GM12865 (cell line): ENCODE measurements at places on chromosomes 11 and 22.
A peak's percentile ranks its signal among the peaks of the same experiment; 100 is the strongest.

DNA sequence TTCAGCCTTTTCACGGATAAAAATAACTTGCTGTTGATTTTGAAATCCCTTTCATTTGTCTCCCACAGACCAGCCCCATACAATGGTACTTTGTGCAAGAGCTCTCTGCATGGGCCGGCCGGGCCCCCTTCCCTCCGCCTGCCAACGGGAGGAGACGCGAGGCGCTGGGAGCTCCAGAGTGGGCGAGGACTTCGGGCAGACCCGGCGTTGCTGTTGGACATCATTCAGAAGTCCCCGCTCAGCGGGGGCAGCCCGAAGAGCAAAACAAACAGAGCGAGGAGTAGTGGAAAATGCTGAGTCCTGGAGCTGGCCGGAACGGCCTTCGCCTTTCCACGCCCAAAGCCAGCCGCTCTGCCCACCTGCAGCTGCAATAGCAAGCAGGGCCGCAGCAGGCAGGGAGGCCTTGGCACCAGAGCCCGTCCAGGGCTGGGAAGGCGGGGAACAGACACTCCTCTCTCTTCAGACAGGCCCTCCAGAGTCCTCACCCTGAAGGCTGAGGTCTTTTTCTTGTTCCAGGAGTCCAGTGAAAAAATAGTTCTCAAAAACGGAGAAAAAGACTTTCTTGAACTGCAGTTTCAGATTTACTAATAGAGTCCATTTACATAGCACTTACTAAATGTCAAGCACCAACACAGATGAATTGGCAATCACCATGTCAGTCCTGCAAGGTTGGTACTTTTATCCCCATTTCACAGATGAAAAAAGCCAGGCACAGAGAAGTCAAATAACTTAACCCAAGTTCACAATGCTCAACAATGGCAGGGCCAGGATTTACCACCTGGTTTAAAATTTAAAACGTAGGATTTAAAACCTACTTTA is 135.5 kb downstream of the ETS1 start:
- no peak for DNase-seq

DNA sequence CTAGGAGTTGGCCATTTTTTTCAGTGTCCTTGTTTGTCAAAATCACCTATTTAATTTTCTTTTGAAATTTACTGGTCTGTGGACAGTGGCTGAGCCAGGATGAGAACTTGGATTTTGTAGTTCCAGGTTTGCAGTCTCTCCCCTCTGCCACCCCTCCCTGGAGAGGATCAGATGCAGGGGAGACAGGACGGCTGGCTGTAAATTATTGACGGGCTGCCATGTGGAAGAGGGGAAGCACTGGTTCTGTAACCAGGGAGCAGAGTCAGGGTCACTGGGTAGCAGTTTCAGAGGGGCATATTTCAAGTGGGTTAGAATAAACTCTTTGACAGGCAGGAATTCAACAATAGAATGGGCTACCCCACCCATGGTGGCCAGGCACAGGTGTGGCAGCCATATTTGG is 20.6 kb upstream of the YWHAH start:
- DNase-seq, result no peak

DNA sequence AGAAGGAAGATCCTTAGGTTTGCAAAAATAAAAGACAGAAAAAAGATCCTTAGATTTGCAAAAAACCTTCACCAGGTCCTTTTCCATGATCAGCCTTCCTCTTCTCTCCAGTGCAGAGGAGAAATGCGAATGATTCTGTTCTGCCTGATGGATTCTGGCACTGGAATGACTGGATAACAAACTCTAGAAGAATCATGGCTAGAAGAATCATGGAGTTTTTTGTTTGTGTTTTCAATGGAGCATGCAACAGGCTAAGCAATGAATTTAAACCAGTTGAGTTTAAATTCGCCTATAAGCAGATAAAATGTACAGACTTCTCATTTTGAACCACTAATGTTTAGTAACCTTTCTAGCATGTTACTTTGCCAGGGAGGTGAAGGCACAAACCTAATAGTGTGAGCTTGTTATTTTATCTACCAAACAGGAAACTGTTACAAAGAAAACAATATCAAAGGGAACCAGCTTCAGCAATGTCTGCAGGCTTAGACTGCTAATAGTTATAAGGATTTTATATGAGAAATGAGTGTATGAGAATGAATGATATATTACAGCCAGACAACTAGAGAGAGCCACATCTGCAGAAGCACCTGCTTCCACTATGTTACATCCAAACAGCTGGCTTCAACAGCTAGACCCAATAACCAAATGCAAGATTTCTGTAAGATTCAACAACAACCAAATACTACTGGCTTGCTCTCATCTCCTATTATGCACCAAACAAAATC is 64.7 kb upstream of the APOA1 start:
- no peak for DNase-seq

- no peak for DNase-seq
These were observed 18.2 kb downstream of the SBF1 start for GRCh38 chr22:50456466-50457234.

DNA sequence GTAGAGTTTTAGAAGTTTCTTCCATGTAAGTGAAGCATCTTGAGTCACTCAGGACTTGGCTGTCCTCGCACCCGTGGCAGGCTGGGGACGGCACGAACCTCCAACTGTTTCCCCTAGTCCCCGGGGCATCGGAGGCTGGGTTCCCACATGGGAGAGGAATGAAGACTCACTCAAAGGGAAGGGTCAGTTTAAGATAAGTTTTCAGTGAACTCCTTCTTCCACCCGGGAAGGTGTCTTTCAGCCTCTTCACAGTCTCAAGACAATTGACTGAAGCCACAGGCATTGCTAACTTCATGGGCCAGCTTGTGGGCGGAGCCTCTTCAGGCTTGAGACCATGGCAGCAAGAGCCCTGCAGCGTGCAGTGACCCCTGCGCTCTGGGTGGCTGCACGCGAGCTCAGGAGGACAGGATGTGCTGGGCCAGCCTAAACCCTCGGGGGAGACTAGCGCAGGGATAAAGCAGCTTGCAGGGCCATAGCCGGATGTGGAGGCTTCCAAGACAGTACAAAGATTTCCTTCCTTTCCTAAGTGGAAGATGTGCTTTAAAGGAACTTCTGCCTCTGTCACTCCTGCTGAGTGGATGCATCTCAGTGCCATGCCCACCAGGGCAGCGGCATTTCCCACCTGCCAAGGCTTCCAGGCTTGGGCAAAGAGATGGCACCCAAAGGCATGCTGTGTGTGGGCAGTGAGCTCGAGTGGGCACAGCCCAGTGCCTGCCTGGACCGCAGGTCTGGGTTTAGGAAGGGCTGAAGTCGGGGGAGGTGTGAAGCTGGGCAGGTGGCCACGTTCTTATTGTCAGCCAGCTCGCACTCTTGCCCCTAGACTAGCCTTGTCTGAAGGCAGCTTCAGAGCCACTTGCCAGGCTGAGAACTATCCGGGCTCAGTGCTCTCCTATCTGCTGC is 32.9 kb downstream of the PPIL2 start:
- no peak for DNase-seq

DNA sequence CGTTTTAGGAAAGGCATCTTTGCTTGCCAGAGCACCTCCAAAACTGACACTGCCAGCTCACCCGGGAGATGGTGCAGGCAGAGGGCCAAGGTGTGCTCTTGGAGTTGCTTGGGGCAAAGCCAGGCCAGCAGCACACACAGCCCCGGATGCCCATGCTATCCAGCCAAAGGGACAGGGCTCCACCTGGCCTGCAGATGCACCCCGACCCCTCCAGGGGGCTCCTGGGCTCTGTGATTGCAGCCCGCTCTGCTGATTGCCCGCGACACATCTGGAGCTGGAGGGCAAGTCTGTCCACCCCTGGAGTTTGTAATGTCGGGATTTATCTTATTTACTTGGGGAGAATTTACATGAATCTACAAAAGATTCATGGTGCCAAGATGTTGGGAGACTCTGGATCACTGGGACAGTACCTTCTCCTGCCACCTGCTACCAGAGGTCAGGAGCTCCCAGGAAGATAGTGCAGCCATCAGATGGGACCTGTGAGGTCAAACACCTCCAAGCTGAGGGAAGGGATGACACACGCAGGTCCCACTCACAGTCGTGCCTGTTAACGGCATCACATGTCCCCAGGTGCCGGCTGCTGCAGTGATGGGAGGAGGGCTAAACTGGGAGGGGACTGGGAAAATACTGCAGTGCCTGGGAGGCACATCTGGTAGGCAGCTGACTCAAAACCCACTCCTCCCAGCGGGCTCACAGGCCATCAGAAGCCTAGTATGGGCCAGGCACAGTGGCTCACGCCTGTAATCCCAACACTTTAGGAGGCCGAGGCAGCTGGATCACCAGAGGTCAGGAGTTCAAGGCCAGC is 17.2 kb downstream of the CBX7 start:
- DNase-seq, result peak; percentile 63

DNA sequence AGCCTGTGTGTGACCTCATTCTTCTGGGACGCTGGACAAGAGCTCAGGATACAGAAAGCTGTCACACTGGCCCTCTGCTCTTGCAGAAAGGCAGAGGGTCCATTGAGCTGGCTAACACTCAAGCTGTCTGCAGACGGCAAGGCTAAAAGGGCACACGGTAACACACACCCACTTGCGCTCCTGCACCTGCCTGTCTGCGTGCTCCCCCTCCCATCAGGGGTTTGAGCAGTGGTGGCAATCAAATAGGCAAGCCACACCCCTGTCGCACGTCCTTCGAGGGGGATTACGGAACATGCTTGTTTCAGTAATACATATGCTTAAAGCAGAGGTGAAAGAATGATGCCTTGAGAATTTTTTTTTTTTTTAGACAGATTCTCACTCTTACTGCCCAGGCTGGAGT is 7.1 kb upstream of the QSER1 start:
- DNase-seq, result no peak
